Smooth muscle cell of the umbilical artery (primary cell): ENCODE measurements at places on chromosomes 7 and 10. TPM values are rescaled to one million over a fixed set of nuclear protein-coding genes. Genes with fewer than 3 reads are reported as not detected.

SPDYE11 gene
- total RNA-seq: not detected in 2 replicates

UNCX gene
- total RNA-seq: not detected in 2 replicates

ETV1 gene
- total RNA-seq: 6.8 and 7.8 TPM in 2 replicates

FGL2 gene
- 0.09 and 0.30 TPM in 2 replicates for total RNA-seq

AQP1 gene
- total RNA-seq: 19.5 and 27.0 TPM in 2 replicates
